Stimulated activated CD8-positive, alpha-beta memory T cell treated with anti-CD3 and anti-CD28 coated beads, Interleukin-4, amount 100 ng/mL, for 1 hour (primary cell): ENCODE measurements at places on chromosomes 2 and 18.

- no peak for DNase-seq
Observed at GRCh38 chr2:167293172-167293781, 405.0 kb downstream of the XIRP2 start.

GRCh38 chr2:9108210-9108967, 98.2 kb upstream of the ASAP2 start:
- DNase-seq: no peak

DNA sequence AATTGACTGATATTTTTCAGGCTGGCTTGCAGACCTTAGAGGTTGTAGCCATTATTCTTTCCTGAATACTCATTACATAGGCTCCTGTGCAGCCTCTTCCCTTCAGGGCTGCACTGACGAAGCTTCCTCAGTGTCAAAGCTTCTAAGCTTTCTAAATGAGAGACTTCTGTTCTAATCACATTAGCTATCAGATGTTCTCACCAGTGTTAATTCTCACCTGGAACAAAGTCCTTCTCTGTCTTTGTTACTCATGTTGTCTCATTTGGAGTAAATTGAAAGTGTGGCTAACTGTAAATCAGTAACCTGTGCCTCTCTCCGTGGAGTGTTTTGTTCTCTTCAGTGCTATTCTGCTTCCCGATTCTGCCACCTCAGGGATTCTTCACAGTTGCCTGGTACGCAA, 76.9 kb downstream of the MC4R start:
- no peak for DNase-seq

DNA sequence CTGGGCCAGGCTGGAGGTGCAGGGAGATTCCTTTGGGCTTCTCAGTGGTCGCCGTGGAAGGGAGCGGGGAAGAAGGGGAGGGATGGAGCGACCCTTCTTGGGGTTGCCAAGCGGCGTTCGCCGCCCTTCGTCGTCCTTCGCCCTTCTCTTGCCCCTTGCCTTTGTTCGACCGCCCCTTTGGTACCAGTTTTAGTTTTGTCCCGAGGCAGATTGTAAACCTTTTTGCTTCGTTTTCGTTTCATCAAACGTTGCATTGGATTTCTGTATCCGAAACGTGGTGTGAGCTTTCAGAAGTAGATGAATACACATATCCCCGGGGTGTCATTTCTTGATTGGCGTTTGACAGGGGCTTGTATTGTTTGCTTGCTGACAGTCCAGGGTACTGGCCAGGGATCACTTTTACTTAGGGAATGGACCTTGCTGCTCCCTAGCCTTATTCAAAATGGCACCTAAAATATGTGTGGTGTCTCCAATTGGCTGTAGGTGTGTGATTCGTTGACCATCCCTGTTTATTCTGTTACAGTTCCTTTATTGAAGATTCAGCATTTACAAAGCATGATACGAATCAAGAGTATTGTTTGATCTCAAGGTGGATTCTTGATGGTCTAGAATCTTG, 788 bp downstream of the USP14 start:
- DNase-seq: no peak

DNA sequence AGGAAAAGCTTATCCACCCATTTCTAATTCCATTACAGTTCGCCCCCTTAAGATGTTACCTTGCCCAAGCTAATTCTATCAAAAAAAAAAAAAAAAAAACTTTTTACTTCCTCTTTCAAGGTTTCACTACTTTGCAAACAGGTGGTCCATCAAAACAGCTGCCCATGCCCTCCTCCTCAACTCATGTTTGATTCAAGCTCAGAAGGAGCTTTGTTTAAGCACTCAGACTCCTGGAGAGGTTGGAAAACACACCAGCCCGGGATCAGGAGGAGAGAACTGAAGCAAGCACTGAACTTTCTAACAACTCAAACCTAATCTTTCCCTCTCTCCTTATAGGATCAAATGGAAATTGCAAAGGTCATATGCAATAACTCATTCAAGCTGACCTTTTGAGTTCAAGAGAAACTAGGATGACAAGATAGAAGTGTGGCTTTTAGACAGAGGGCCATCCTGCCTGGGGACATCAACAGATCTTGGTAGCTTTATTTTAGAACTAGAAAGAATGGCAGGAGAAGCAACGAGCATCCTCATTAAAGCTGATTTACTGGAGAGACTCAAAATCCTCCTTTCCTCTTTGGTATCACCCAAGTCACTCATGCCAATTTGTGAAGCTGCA, 28.3 kb upstream of the FZD7 start:
- DNase-seq: no peak

- no peak for DNase-seq
Observed at GRCh38 chr2:147718831-147719230, 126.0 kb upstream of the ACVR2A start.

- DNase-seq: no peak
Observed at GRCh38 chr2:20174410-20174809, 50.5 kb downstream of the SDC1 start.

GRCh38 chr18:47883771-47884413, 46.6 kb downstream of the SMAD2 start:
- no peak for DNase-seq
